ENCODE measurements at places on chromosomes 4 and X.
A peak's percentile ranks its signal among the peaks of the same experiment; 100 is the strongest.

GRCh38 chrX:3257471-3257870 lies 89.0 kb downstream of the MXRA5 start:
- DNase-seq, result no peak

DNA sequence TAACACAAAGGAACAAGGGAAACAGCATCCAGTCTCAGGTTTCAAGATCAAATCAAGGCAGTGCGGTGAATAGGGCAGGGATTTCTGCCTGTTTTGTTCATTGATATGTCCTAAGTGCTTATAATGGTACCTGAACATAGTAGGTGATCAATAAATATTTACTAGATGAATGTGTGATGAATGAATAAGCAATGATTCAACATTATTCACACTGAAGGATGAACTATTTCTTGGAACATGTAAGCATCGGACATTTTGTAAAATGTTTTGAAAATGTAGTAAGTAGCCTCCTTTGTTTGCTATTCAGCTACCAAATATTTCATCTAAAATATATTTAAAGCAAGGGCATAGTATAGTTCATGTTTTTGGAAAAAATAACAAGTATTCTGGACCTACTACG lies 67.8 kb downstream of the USP38 start:
- DNase-seq, result no peak

DNA sequence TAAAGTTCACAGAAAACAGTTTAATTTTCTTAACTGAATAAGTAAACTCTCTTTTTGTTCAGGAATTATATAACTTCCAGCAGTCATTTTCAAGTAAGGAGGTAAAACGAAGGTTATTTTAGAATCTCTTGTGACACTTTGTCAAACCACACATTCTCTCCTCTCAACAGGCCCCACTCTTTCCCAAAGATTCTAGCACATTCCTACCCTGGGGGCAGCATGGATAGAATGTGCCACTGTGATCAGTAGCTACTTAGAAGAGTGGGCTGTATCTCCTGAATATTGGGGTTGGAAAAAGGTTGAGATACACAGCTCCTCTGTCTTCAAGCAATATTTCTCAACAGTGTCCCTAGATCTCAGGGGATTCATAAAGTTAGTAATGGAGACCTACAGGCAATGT lies 157.6 kb downstream of the EMCN start:
- no peak for DNase-seq

DNA sequence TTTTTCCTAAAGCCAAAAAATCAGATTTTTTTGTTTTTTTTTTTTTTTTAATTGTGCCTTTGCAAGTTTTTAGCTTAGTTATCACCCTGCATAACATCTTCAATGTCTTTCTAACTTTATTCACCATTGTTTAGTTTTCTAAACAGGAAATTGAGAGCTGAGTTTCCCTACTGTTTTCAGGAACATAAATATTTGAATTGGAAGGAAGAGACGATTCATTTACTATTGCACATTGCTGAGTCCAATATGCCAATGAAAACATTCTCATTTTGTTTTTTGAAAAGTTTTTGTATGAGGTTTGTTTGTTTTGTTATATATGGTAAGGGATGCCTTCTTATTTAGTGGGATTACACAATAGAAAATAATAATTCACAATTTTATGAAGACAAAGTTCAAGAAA lies 148.4 kb downstream of the ANKRD50 start:
- DNase-seq, result no peak

DNA sequence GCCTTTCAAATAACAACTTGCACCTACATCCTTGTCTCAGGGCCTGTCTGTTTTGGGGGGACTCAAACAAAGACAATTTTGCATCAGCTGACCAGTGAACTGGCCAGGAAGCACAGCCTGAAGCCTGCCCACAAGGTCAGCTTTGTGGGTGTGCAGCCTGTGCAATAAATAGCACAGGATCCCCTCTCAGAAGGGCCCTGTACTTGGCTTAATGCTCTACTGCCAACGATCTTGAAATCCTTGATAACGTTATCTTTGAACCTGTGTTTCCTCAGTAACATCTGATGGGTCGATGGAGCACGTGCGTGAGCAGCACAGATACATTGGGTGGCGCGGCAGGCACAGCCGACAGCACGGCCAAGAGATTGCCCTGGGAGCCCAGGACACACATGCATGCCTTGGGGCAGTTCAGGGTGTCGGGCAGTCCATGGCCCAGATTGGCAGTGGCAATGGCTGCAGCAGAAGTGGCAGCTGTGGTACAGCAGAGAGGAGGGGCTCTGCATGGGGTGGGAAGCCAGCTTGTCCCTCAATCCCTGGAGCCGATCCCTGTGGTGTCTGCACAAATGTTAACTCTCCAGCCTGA lies 58.8 kb upstream of the ATP6AP2 start:
- no peak for DNase-seq

DNA sequence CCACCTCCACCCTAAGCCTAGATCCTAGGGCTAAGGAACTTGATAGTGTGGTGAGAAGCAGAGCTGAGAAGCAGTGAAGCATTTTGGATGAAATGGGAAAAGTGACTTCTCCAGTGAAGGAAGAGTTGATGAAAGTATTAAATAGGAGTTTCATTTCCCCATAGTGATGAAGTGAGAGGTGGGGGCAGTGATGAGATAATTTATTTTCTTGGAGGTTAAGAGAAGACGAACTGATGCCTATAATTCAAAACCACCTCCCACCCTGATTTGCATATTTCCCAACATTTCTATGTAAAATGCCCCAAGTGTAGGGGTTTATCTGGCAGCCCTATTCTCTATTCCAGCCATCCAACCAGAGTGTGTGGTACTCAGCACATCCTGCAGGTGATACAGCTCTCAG lies 6.3 kb downstream of the LONRF3 start:
- DNase-seq, result no peak

DNA sequence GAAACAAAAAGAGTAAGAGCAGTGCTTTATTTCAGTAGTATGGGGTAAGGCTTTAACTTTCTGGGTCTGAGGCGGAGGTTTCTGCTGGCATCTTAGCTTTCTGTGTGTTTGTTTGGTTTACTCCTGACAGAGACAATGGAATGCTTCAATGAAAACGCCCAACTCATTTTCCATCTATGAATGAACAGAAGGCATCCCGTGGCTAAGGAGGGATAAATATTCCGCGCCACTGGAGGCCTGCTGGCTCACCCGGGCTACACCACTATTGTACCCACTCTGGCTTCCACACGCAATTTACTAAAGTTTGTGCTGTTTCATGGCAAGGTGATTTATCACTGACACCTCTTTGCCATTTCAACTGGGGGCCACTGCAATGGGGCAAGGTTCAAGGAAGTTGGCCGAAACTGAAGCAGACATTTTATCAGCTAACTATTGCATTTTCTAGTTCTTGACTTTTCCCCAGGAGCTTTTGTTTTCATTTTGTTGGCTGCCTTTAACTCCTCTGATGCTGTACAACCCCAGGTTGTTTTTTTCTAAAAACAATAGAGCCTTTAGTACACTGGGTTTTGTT lies 32.8 kb upstream of the PPARGC1A start:
- no peak for DNase-seq

DNA sequence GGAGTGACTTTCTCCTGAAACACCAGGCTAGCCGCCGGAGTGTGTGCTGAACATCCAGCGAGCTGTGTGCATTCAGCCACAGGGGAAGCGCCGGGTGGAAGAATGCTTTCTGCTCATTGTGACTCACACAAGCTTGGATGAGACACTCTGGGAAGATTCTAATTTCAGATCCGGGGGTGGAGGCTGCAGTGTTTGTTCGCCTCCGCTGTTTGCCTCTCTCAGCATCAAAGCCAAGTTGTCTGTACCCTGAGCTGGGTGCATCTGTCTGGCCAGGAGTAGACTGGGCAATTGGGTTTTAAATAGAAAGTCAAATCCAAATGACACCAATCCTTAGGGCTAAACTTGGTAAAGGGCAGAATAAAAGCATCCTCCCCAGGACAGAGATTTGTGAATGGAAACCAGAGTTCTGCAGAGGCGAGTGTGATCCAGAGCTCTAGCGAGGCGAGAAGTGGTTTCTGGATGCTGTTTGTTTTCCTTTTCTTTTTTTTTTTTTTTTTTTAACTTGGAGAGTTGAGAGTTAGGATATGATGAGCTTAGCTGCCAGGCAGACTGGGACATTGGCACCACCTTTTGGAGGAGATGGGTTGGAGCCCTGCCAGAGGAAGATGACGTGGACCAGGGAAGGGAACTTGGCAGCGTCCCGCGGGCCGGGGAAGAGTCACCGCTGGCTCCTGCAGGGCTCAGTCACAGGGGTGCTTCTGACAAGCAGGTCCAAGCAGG lies 196.0 kb upstream of the PSAPL1 start:
- DNase-seq, result peak; percentile 61

- no peak for DNase-seq
These were observed 429.3 kb downstream of the INPP4B start for GRCh38 chr4:142416711-142417275.

- no peak for DNase-seq
These were observed 56.5 kb downstream of the STAG2 start for GRCh38 chrX:124018023-124018422.

- DNase-seq, result no peak
These were observed 8.5 kb downstream of the SRP72 start for GRCh38 chr4:56475917-56476316.

GRCh38 chr4:146154057-146154456 lies 21.5 kb upstream of the LSM6 start:
- no peak for DNase-seq

DNA sequence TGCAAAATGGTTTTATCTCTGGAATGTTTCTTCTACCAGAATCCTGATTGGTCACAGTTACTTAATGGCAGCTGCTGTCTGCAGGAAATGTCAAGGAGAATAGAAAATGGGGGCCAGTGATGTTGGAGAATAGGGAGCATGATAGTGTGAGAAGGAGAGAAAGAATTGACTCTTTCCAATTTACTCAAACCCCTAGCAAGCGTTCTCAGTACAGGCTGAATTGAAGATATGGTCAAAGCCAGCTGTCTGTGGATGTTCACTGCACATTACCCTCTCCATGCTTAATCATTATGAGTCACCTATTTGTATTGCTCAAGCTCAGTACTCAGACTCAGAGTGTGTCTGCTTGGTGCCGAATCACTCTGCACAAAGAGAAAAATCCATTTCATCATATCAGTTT lies 57.8 kb upstream of the FAM47B start:
- no peak for DNase-seq

DNA sequence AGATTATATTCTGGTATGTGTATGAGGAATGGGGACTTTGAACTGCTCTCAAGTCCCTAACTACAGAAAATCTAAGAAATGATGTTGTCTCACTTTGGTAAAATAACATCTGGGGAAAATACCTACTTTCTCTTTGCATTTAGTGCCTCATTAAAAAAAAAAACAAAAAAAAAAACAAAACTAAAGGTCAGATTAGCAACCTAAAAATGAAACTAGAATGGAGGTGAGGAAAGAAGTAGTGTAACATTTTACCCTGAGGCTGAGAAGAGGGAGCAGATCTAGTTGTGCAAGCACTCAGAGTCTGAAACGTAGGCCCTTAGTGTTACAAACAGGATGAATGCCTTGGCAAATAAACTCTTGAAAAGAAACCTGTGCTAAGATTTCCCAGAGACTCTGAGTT lies 56.0 kb downstream of the VGLL1 start:
- no peak for DNase-seq

GRCh38 chr4:38539501-38539900 lies 124.5 kb upstream of the KLF3 start:
- DNase-seq, result no peak

All from AG09309 (cell line).